ENCODE measurements at places on chromosomes 16 and 17.

DNA sequence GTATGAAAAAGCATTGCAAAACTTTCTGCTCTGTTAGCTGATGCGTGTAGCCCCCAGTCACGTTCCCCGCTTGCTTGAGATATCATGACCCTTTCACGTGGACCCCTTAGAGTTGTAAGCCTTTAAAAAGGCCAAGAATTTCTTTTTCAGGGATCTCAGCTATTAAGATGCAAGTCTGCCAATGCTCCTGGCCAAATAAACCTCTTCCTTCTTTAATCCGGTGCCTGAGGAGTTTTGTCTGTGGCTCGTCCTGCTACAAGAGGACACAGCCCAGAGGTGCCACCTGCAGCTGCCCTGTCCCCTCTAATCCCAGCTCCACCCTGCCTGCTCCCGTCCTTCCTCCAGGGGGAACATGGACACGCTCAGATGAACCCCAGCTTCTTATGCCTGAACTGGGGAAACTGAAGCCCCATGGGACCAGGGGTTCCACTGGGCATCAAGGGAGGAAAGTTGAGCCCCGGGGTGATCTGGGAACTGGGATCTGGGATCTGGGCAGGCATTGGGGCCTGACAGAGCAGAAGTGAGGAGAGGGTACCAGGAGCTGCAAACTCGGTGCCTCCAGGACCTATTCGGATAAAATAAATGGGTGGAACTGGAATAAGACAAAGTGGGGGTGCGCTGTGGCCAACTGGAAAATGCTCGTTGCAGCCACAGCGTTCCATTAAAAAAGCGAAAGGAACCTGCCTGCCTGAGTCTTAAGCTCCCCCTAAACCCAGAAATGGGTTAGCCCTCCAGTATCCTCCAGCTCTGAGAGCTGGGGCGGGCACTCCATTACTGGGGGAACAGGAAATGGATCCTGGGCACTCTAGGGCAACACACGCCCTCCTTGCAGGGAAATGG lies 19.7 kb downstream of the QPRT start:
- DNase-seq, result no peak

GRCh38 chr16:7334801-7335560 lies 2.3 kb downstream of the RBFOX1 start:
- DNase-seq, result no peak

DNA sequence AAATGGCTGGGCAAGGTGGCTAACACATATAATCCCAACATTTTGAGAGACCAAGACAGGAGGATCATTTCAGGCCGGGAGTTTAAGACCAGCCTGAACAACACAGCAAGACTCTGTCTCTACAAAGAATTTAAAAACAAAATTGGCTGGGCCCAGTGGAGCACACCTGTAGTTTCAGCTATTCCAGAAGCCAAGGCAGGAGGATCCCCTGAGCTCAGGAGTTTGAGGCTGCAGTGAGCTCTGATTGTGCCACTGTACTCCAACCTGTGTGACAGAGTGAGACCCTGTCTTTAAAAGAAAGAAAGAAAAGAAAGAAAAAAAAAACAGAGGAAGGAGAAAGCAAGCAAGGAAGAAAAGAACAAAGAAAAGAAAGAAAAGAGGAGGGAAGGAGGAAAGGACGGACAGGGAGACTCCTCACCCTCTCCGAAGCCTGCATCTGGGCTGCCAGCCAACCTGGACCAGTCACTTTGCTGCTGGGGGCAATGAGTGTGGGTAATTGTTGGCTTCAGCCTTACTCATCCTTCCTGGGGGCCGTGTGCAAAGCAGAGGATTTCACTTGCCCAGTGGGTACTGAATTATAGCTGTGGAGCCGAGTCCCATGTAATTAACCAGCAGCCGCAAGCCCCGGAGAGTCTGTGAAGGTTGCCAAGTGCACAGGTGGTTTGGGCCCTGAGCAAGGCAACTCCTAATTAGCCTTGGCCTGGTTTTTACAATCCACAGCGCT lies 6.7 kb upstream of the MT4 start:
- DNase-seq, result no peak

DNA sequence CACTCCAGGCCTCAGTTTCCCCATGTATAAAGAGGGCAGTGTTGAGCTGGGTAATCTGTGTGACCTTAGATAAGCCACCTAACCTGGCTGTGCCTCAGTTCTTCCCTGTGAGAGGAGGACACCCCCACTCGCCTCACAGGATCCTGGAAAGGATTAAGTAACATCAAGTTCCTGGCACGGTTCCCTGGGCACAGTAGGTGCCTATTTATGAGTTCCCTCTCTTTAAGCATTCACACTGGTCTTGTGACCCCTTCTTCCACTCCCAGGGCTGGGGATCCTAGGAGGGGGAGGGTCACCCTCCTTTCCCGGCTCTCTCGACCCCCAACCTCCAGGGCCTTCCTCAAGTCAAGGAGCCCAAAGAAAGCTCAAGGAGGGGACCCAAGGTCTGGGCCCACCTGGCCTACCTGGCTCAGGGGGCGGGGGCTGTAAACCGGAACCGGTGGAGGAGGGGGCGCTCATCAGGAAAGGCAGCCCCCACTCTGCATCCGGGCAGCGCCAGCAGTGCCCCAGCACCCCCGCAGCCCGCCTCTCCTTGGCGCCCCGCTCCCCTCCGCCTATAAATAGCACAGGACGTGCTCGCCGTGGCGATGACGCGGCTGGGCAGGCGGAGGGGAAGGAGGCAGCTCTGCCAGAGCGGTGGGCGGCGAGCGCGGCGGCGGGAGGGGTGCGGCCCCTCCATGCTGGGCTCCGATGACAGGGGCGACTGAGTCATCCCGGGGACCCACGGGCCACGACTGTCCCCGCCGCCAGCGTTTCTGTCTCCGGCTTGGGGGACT lies 9.4 kb downstream of the RPL19 start:
- DNase-seq, result peak; percentile 53

DNA sequence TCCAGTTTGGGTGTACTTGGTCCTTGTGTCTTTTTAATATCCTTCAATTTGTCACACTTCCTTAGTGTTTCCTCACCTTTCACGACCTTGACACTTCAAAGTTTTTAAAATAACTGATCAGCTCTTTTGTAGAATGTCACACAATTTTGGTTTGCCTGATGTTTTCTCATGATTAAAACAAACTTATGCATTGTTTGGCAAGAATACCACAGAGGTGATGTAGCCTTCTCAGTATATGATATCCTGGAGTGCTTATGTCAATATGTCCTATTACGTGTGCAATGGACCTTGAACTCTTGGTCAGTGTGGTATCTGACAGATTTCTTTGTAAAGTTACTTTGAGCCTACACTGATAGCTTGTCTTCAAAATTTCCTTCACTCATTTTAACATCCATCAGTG lies 297.4 kb downstream of the CNTNAP4 start:
- no peak for DNase-seq

DNA sequence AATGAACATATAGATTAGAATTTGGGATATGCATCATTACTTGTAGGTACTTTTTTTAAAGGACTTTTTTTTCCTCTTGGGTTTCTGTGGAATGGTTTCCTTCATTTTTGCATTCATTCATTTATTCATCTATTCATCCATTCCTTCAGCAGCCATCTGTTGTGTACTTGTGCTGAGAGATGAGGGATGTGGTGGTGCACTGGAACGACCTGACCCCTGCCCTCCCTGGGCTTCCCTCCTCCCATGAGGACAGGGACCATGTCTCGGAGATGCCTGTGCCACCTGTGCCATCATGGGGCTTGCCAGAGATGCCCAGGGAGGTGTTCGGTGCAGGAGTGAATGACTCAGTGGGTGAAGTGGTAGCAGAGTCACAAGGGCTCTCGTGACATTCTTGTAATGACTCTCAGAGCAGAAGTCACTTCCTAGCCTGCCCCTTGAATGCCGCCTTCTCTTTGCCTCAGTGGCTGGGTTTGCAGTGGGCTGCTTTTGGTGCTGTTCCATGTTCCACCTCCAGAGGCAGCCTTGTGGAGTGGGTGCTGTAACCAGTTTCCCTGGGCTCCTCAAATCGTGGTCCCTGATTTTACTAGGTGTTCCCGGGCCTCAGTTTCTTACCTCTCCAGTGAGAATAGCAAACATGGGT lies 43.9 kb downstream of the CLEC16A start:
- DNase-seq, result no peak

DNA sequence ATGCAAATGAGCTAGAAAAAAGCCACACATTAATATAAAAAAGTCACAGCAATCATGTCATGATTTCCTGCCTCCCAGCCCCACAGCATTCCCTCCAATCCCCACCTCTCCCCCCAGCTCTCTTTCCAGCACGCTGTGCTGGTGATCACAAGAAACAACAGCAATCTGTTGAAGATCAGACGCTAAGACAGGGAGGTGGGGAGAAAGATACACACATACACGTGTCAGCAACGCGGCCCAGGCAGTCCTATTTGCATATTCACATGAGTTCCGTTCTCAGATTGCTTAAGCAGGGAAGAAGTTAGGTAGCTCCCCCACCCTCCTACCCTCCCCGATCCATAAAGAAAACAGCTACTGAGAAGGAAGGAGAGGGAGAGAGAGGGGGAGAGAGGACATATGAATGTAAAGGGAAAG lies 405.5 kb upstream of the PSMD7 start:
- no peak for DNase-seq

Measured in stimulated activated CD8-positive, alpha-beta memory T cell treated with anti-CD3 and anti-CD28 coated beads, Interleukin-12 subunit alpha, Interleukin-12 subunit beta, amount 100 ng/mL, for 1 hour (primary cell).